ENCODE measurements at places on chromosomes 6 and 20. TPM values are rescaled to one million over a fixed set of nuclear protein-coding genes. Genes with fewer than 3 reads are reported as not detected.

The PKIB gene
- 0.32 TPM for polyA plus RNA-seq

The LGSN gene
- not detected for polyA plus RNA-seq

The SPTLC3 gene
- 0.05 TPM for polyA plus RNA-seq

The TRIM26 gene
- 23.5 TPM for polyA plus RNA-seq

The C20orf96 gene
- 16.6 TPM for polyA plus RNA-seq

DNA sequence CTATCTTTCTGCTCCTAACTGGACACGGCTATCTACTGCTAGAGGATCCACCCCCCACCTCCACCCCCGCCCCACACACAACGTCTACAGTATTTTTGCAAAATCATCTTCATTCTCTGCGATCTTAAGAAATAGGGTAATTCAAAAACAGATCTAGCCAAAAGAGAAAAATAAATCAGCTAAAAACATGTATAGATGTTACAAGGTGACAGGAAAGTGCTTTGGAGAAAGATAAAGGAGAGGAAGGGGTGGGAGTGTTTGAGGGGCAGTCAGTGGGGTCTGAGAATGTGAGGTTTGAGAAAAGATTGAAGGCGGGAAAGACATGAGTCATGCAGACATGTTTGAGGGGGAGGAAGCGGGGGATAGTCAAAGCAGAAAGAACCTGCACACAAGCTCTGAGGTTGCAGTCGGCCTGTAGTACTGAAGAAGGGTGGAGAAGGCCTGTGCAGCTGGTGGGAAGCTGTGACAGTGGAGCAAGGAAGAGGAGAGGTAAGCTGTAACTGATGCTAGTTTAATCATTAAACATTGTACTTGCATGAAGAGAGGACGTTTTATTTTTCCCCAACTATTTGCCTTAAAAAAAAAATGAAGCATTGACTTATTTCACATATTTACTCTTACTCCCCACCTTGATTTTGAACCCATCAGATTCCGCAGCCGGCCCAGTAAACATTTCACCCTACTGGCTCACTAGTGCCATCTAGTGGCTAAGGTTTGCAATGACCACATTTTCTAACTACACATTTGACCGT lies 332.6 kb downstream of the ADGRB3 start:
- H3K27ac ChIP-seq: no peak overlapping the region
- DNase-seq: peak; percentile 51
- H3K36me3 ChIP-seq: no peaks in the 10 kb centered on the region
- H3K4me3 ChIP-seq: no peak overlapping the region
- no peaks in the 10 kb centered on the region for H3K4me1 ChIP-seq
- no peaks in the 10 kb centered on the region for H3K27me3 ChIP-seq

DNA sequence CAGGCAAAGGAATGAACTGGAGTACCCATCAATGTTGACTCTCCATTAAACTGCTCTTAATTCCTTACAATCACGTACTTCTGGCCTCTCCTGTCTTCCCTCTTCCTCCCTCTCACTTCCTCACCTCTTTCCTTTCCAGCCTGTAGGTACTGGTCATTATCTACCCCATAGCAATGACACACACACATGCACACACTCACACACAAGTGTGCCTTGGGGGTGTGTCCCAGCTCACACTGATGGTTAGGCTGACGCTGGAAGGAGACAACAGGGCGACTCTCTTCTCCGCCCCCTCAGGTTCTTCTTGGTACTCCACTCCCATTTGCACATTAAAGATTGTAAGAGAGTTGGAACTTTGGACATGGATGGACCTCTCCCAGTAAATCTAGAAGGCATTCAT lies 14.0 kb upstream of the SERPINB9 start:
- no peaks in the 10 kb centered on the region for H3K4me1 ChIP-seq
- H3K4me3 ChIP-seq: no peak overlapping the region
- H3K27ac ChIP-seq: no peak overlapping the region

GRCh38 chr6:149035766-149036165 lies 281.7 kb upstream of the TAB2 start:
- H3K4me3 ChIP-seq: no peak overlapping the region
- no peaks in the 10 kb centered on the region for H3K27me3 ChIP-seq
- H3K27ac ChIP-seq: no peak overlapping the region
- no peaks in the 10 kb centered on the region for H3K36me3 ChIP-seq

DNA sequence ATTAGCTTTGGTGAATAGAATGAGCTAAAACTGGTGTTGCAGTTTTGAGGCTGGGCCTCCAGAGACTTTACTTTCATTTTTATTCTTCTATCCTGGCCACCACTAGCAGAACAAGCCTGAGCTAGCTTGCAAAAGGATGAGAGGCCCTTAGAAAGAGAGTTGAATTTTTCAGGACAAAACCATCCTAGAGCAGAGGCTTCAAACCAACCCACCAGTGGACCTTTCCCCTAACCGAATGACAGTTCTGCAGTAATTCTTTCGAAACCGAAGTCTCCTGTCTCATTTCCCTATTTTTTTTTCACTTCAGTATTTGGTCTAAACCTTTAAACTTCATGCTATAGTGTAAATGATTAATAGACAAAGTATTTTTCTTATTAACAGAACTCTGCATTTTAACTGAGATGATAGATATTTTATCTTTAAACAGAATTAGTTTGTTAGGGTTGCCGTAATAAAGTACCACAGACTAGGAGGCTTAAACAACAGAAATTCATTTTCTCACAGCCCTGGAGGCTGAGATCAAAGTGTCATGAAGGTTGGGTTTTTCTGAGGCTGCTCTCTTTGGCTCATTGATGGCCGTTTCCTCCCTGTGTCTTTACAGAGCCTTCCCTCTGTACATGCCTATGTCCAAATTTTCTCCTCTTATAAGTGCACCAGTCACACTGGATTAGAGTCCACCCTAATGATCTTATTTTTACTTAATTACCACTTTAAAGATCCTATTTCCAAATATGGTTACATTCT lies 80.6 kb upstream of the PAK5 start:
- H3K36me3 ChIP-seq: no peaks in the 10 kb centered on the region
- no peak overlapping the region for H3K27ac ChIP-seq
- no peak overlapping the region for H3K4me3 ChIP-seq
- no peaks in the 10 kb centered on the region for H3K27me3 ChIP-seq
- no peak for DNase-seq

GRCh38 chr20:36113566-36114250 lies 40.8 kb upstream of the EPB41L1 start:
- no peak for DNase-seq
- no peaks in the 10 kb centered on the region for H3K27me3 ChIP-seq
- H3K4me1 ChIP-seq: no peaks in the 10 kb centered on the region
- H3K36me3 ChIP-seq: no peaks in the 10 kb centered on the region
- H3K27ac ChIP-seq: no peak overlapping the region

- peaks cover 37% of the 10 kb centered on the region for H3K27me3 ChIP-seq
- H3K4me3 ChIP-seq: peak overlapping the region; percentile 25
- peak; percentile 48 for DNase-seq
- no peaks in the 10 kb centered on the region for H3K4me1 ChIP-seq
- no peak overlapping the region for H3K27ac ChIP-seq
Observed at GRCh38 chr6:32796848-32797776, 19.7 kb downstream of the HLA-DOB start.

DNA sequence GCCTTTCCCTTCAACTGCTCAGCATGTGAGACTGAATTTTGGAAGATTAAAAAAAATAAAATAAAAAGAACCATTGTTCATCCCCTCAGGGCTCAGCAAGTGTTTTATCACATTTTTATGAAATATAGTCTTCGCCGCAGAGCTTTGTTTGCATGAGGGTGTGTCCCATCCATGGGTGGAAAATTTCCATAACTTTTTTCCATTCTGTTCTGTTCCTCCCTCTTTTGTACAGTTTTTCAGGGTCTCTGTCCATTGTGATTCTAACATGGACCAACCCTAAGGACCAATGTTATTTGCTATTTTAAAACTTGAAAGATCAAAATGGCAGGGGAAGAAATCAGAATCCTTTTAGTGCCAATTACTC lies 213.3 kb upstream of the SGK1 start:
- no peaks in the 10 kb centered on the region for H3K27me3 ChIP-seq
- no peak overlapping the region for H3K27ac ChIP-seq
- H3K4me3 ChIP-seq: no peak overlapping the region
- H3K4me1 ChIP-seq: no peaks in the 10 kb centered on the region
